Nucleus accumbens (tissue), 56 donors: ENCODE measurements at places on chromosomes 2 and 18.

DNA sequence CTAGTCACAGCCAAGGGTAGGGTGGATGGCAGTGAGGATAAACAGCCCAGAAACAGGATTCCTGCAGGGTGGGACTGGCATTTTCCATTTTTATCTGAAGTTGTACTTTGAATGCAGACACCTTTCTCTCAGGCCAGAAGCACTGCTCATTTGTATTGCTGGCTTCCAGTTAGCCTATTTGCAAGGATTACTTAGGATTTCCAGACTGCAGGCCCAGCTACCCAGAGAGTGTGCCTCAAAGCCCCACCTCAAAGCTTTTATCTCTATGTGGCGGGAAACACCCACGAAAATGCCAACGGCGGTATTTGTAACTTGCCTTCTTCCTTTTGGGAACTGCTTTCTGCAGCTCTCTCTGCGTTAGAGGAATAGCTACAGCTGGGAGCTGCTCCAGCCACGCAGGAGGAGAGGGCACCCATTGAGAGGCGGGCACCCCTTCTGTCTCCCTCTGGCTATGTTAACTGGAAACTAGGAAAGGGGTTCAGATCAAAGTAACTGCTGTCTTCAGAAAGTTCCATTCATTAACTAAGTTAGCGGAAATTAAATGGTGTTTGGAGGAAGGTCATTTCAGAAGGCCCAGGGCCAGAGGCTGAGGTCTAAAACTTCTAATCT is 144.9 kb downstream of the TGIF1 start:
- DNase-seq, result no peak

GRCh38 chr2:104658144-104658835 is 195.6 kb upstream of the POU3F3 start:
- DNase-seq, result no peak

- no peak for DNase-seq
These were observed 1.2 kb upstream of the RAB12 start for GRCh38 chr18:8607776-8608742.

- DNase-seq, result no peak
These were observed 10.6 kb downstream of the FAP start for GRCh38 chr2:162232671-162233070.

DNA sequence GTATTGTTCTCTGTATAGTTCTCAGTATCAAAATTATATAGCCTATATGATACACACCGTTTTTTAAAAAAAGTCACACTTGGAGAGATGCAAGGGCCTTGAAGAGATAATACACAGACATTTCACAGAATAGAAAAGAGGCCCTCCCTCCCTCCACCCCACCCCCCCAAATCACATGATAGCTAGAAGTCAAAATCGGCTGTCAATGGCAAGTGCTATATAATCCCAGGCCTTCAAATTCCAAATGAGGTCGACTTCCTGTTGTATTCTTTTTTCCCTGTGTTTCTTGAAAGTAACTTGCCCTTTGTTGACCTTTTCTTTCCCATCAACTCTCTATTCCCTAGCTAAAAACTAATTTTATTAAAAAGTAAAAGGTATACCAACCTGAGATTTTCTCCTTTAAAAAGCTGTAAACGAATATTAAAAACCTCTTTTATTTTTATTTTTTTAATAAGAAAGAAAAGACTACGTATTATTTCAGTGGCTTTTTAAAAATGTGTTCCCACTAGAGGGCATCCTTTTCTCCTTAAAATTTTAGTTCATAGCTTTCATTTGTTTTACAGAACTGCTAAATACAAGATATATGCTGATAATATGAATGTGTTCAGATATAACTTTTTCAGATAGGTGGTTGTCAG is 46.6 kb downstream of the KCMF1 start:
- DNase-seq, result no peak
